ENCODE measurements at places on chromosomes 7 and 10. TPM values are rescaled to one million over a fixed set of nuclear protein-coding genes. Genes with fewer than 3 reads are reported as not detected.

DNA sequence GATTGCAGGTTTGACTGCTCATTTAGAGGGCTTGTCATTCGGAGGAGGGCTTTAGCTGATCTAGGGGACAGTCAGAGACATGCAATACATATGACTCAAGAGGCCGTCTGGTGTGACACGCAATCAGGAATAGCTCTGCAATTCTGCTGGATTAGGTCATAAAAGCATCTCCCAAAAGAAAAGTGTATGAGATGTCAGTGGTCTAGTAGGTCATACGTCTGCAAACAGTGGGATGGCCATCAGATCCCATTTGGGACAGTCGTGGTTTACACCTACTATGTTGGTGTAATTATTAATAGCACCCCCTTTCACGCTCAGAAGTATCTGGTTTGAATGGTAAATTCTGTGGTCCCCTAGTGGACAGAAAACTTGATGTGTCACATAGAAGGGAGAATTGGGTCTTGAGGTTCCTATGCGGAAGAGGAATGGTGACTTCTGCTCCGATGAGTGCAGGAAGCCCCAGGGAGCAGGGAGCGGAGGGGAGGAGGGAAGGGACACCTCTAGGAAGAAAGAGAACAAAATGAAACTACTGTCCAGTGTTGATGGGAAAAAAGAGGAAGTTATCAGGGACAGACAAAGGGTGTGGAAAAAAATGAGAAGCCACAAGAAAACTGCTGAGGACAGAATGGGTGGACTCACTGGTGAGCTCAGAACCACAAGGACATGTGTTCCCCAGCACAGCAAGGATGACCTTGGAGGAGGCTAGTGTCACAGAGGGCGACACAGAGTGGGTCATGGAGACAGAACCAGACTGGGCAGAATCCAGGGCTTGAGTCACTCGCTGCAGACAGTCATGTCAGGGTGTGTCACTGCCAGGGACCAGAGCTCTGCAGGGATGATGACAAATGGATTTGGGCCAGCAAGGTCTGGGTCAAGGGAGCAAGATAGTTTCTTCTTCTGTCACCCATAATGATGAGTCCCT, 59.9 kb downstream of the MAP3K8 start:
- DNase-seq, result peak; percentile 60

DNA sequence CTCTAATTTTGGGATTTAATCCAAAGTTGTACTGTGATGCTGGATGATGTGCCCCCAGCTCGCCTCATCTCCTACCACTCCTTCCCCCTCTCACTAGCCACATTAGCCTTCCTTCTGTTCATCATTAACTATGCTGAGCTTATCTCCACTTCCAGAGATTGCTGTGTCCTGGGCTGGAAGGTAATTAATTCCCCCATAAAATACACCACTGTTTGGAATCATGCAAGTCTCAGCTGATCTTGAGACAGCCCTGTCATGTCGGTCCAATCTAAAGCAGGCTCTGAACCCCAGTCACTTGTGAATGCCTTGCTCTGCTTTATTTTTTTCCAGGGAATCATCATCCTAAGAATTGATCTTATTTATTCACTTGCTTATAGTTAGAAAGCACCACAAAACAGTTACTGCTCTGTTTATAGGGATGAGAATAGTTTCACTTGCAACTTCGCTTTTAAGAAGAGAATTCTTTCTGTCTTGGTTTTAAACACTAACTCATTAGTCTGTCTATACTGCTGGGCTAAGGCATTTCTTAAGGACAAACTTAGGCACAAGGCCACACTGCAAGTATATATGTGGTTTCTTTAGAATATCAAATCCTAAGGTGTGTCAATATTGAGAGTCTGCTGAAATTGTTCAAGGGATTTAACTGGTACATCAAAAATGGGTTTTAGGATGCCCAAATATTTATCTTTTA, 341.1 kb upstream of the SEMA3A start:
- DNase-seq, result no peak

- peak; percentile 77 for DNase-seq
These were observed at the start of gene FLNC for GRCh38 chr7:128830231-128831177. Gene FLNC (plus strand): TSS chr7:128830406. CDS start chr7:128830638, 232 bp downstream.

GRCh38 chr10:126598009-126598408, 72.5 kb downstream of the C10orf90 start:
- DNase-seq, result no peak

CDNF gene
- total RNA-seq, result 2.3 TPM

- no peak for DNase-seq
These were observed 86.3 kb upstream of the AHR start for GRCh38 chr7:17212188-17212587.
